ENCODE measurements at places on chromosomes 13 and 19. TPM values are rescaled to one million over a fixed set of nuclear protein-coding genes. Genes with fewer than 3 reads are reported as not detected.

TEX29 gene
- 0.20 TPM for total RNA-seq

THSD1 gene
- 77.2 TPM for total RNA-seq

ZNF135 gene
- 2.8 TPM for total RNA-seq

SULT2A1 gene
- total RNA-seq, result not detected

KIR2DL3 gene
- total RNA-seq, result not detected

DNA sequence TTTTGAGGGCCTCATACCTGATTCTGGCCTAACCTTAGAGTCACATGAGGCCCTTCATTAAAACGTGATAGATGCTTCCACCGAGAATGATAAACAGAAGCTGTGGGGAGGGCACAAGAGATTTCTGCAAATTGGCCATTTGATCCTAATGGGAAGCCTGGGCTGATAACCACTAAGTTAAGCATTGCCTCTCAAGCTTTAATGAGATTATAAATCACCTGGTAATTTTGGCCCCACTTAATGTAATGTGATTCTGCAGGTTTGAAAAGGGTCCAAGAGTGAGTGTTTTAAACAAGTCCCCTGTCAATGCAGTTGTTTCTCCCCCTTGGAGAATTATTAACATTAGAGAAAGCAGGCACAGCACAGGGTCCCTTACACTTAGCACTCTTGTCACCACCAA lies 42.0 kb downstream of the ZNF486 start:
- DNase-seq, result no peak

DNA sequence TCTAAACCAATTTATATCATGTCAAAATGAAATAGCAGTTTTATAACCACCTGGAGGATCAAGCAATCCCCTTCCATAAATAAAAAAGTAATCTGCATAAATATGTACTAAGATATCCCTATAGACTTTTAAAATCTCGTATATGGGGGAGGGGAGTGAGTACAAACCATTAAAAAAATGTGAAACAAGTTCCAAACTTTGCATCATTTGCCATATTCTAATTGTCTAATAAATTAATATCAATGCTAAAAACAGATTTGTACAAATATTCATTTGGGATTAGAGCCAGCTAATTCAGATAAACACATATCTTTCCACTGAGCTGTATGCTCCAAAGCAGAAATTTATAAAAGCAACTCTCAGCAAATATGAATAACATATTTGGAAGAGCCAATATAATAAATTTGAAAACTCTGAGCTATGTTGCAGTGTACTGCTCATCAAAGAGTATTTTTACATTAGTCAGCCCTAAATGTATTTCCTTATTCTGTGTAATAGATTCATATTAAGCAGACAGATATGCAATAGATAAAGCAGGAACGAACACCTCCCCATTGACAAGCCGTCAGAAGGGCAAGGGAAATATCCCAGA lies 970.2 kb downstream of the EFNB2 start:
- DNase-seq, result no peak

- DNase-seq, result no peak
Observed at GRCh38 chr19:40960062-40960685, 30.9 kb upstream of the CYP2B6 start.

- no peak for DNase-seq
Observed at GRCh38 chr19:55912916-55913315, 19.2 kb downstream of the NLRP13 start.

GRCh38 chr13:87867426-87867825 lies 196.3 kb downstream of the SLITRK5 start:
- no peak for DNase-seq

DNA sequence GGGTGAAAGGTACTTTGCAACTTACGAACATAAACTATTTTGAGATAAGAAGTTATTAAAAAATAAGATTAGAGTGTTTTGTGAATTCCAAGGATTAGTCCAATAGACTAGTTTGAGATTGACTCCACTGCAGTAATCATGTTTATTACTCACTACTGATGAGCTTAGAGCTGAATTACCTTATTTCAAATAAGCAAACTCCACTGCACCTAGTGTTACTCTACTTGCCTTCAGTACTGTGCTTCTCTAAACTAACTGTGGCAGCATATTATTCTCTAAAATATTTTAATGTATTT lies 111.7 kb downstream of the MIPEP start:
- DNase-seq, result no peak

DNA sequence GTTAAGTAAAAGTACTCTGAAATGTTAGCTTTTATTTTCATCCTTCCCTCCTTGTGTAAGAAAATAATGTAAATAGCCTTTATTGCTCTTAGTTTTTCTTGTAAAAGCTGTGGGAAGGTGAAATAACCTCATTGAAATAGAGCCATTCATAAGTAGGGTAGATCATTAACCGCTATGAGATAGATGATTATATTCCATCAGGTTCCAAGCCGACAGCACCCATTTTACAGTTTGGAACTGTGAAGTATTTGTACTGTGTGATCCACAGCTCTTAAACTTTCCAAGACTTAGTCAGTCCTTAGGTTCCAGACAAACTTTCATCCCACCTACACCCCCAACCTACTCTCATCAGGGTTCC lies 216.5 kb downstream of the TSHZ3 start:
- DNase-seq, result no peak

GRCh38 chr19:16308081-16308480 lies 16.5 kb upstream of the KLF2 start:
- no peak for DNase-seq

DNA sequence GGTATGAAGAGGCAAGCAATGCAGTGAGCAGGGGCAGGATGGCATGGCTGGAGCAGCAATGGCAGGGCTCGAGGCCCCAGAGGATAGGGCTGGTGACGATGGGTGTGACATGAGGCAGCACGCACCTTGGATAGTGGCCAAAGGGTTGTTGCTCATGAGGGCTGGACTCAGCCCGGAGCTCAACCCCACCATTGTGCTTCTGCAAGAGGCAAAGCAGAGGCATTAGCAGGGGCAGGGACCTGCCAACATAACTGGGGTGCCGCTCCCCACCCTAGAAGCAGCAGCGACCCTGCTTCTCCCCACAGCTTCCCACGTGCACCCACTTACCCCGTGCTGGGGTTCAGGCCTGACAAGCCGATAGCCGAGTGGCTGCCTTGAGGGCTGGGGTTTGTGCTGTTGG lies 15.8 kb downstream of the ZNF574 start:
- peak; percentile 92 for DNase-seq

- no peak for DNase-seq
Observed at GRCh38 chr13:38862443-38862842, 128.2 kb downstream of the STOML3 start.

DNA sequence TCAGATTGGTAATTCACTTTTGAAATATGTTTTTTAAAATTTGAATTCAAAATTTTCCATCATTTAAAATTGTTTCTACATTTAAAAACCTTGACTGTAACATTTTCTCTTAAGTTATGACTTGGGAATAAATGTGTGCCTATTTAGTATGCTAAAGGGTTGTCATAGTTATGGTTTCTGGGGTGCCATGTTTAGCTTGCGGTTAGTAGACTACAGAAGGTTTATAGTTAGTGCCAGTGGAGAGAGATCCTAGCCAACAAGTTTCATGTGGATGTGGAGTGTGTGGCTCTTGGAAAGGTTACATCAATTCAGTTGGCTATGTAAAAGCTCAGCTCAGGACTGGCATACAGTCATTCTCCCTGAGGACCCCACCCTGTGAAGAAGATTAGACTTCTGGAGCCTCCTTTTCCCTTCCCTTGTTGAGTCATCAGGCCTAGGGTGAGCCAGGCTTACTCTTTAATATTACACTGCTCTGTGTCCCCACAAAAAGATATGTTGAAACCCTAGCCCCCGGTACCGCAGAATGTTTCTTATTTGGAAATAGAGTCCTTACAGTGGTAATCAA lies 20.4 kb downstream of the LMO7 start:
- DNase-seq, result no peak

DNA sequence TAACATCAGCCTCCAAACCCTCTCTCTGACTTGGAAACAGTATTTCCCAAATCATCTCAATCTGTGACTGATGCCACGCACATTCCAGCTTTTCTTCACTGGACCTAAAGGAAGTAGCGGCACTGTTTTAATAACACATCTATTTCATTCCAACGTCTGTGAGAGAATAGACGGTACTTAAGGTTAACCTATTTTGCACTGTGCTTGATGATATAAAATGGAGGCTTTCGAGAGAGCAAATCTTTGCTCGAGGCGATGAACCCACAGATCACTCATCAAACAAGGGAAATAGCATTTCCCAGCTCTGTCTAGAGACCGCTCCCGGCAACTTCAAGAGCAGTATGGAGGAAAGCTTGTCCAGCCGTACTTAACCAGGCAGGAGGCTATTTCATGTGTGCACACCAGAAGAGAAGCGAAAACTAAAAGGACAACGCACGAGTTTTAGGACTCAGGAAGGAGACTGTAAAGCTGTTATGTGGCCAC lies 2.9 kb downstream of the UBL3 start:
- DNase-seq, result peak; percentile 49

- DNase-seq, result no peak
Observed at GRCh38 chr13:41293272-41293671, 17.8 kb upstream of the NAA16 start.

DNA sequence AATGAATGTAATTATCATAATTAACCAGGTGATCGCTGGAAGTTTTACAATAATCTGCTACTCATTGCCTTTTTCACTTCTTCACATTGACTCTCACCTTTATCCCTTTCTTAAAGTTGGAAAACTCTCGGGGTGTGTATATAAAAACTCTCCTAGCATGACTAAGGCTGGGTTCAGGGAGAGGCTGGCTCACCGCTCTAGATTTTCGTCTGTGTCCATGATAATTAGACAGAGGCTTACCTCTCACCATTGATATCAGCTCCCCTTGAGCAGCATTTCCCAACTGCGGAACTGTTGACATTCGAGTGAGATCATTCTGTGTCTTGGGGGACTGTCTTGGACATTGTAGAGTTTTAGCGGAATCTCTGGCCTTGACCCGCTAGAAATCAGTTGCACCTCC lies 39.4 kb downstream of the NFIX start:
- no peak for DNase-seq

All from lung microvascular endothelial cell (primary cell).